ENCODE measurements at places on chromosomes 6 and 20. TPM values are rescaled to one million over a fixed set of nuclear protein-coding genes. Genes with fewer than 3 reads are reported as not detected.
A peak's percentile ranks its signal among the peaks of the same experiment; 100 is the strongest.

GRCh38 chr6:106113256-106113959, 27.3 kb downstream of the PRDM1 start:
- no peak for DNase-seq

GRCh38 chr6:26411751-26412150, 9.7 kb downstream of the BTN3A1 start:
- no peak for DNase-seq

DNA sequence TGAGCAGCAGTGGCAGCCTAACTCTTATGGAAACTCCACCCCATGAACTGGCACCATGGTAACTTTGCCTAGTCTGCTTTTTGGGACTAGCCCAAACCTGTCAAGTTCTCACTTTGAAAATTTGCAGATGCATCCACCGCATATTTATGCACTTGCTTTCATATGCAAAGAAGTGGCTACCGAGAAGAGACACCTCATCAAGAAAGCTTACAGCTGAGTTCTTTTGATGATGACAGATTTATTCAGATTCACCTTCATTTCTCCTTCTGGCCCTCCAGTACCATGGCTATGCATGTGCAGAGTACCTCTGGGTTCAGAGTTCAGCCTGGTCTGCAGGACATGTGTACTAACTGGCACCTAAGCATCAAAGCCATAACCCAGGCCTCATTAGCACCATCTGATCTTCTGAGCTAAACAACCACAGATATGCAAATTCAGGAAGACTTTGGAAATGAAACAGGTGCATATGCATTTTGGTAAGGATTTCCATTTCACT, 154.3 kb upstream of the TENT5A start:
- no peak for DNase-seq

DNA sequence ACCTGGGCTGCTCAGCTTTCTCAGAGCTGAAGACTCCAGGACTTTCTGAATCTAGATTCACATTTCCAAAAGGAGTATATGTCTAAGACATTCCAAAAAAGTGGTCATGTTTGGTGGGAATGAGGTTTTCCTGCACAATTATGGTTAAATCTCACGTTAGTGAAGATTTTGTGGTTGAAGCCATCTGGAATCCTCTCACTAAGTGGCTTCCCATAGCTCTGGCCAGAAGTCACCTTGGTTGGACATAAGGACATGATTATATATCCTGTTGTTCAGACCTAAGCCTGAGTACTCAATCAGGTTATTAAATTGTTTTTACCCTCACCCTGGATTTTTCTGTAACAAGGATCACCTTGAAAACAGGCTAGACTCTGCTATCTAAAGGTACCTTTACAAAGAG, 176.1 kb upstream of the PLN start:
- DNase-seq = no peak

GRCh38 chr6:168877821-168878282, 375.8 kb downstream of the THBS2 start:
- DNase-seq = no peak

DNA sequence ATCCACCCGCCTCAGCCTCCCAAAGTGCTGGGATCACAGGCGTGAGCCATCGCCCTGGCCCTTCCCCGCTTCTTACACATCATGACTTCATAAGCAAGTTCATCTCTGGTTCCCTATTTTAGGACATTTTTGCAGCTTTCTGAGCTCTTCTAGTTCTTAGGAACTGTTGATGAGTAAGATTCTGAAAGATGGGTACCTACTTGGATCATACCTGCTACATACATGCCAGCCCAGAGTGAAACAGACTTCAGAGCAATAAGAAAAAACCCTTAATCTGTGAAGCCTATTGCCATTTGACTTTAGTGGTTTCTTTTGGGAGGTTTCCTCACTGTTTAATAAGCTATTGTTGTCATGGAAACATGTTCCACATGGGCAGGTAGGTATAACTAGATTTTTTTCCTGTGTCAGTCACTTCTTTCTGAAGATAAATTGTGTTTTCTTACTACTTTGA, 27.9 kb upstream of the TMEM217 start:
- peak; percentile 40 for DNase-seq

DNA sequence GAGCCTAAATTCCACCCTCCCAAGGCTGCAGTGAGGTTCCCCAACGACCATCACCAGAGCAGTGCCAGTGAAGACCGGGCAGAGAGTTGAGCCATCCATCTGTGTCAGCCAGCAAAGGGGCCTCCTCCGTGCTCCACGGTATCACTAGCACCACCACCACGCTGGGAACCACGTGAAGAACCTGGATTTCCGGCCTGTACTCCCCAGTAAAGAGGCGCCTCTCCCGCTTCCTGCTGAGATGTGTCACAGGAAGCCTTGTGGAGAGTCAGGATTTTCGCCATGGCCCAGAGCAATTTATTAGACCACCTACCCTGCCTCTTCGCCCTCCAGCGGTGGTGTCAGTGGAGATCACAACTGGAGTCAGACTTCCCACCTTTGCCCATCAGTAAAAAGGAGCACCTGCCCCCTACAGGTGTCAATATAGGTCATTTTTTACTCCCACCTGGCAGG, 28.8 kb downstream of the CPXM1 start:
- DNase-seq = no peak

DNA sequence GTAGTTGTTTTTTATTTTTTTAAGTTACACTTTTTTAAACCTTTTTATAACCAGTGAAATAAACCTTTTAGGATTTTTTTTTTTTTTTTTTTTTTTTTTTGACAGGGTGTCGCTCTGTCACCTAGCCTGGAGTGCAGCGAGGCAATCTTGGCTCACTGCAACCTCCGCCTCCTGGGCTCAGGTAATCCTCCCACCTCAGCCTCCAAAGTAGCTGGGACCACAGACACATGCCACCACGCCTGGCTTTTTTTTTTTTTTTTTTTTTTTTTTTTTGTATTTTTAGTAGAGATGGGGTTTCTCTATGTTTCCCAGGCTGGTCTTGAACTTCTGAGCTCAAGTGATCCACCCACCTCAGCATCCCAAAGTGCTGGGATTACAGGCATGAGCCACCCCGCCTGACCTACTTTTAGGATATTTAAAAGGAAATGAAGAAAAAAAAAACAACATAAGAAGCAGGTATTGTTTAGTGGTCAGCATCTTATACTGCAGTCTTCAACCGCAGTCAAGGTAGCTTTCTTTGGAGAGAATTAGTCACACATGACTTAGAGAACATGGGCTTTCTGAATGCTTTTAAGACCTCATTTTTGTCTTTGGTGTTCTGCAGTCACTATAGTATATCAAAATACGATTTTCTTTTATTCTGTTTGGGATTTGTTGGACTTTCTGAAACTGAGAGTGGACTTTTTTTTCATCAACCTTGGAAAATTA, 1.6 kb downstream of the POLR1H start:
- no peak for DNase-seq

DNA sequence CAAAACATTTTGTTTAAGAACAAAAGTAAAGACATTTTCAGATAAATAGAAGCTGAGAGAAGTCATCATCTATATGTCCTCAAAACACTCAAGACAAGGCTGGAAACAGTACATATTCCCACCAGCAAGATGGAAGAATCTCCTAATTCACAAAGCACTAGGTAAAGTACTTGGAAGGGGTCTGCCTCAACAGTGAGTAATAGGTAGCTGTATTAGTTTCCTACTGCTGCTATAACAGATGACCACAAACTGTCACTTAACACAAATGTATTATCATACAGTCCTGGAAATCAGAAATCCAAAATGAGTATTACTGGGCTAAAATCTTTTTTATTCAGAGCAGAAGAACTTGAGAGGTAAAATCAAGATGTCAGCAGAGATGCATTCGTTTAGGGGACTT, 40.6 kb downstream of the ZKSCAN8 start:
- no peak for DNase-seq

DNA sequence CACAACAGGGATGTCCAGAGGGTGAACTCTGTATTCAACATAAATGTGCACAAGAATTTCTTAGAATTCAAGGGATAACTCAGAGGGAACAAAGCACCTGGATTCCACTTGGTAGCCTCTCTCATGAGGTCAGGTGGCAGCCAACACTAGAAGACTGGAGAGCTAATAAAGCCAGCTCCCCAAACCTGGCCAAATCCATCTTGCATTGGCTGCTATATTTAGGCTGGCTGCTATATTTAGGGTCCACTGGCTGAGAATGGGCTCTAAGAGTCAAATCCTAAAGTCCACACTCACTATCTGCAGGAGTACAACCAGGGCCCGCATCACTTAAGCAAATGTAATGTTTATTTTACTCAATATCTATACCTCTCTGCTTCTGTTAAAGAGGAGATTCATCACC, 20.0 kb downstream of the TBC1D7 start:
- DNase-seq = no peak

The SPO11 gene
- not detected for total RNA-seq

DNA sequence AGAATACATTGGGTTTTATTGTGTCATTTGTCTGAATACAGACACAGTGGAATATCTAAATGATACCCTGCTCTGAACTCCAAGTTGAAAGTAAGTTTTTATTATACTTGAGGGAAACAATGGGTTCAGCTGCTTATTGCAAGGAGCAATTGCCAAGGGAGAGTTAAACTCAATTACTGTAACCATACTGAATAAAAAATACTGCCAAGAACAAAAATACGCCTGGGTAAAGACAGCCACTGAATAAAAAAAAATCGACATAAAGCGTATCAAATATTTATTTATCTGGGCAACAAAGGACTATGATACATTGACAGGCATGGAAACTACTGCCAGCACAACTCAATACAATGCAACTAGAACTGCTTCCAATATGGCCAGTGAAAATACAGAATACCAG, 18.1 kb downstream of the TFAP2A start:
- DNase-seq = no peak

The RNF39 gene
- not detected for total RNA-seq

DNA sequence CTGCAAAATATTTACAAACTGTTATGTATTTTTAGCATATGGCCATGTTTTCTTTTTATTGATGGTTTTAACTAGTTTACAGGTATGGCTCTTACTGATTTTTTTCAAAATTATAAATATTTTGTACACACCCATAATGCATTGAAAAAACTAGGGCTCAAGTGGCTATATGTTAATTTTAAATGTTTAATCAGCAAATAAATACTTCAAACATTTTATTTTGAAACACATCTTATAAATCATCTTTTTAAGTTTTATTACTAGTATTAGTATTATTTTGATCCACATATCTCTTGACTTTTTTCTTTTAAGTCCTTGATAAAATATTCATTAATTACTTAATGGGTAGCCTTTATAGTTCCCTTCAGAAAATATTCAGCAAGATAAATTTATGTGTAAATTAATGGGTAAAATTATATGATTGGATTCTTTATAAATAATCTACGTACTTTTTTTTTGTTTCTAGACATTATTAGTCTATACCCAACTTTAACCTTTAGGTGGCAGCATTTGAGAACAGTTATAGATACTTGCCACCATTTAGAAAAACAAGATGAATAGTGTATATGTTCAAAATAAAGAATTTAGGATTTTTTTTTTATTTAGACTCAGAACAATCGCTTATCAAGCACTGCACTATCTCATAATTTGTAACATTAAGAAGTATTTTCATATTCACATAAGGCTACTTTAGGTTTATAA, 241.9 kb downstream of the ADGRB3 start:
- no peak for DNase-seq

GRCh38 chr6:32983493-32983848, 15.1 kb downstream of the BRD2 start:
- no peak for DNase-seq

GRCh38 chr20:41072190-41072863, 43.7 kb downstream of the TOP1 start:
- no peak for DNase-seq

DNA sequence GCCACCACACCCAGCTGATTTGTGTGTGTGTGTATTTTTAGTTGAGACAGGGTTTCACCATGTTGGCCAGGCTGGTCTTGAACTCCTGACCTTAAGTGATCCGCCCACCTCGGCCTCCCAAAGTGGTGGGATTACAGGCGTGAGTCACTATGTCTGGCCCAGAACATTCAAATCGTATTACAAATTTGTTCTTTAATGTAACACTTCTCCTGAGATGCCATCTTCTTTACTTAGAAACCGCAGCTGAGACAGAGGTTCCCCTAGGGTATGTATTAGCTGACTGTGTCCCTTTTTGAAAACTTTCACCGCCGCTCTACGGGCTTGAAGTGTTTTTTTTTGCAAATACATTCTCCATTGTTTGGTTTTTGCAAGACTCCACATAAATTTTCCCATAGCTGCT, 62.6 kb downstream of the TOX2 start:
- no peak for DNase-seq

DNA sequence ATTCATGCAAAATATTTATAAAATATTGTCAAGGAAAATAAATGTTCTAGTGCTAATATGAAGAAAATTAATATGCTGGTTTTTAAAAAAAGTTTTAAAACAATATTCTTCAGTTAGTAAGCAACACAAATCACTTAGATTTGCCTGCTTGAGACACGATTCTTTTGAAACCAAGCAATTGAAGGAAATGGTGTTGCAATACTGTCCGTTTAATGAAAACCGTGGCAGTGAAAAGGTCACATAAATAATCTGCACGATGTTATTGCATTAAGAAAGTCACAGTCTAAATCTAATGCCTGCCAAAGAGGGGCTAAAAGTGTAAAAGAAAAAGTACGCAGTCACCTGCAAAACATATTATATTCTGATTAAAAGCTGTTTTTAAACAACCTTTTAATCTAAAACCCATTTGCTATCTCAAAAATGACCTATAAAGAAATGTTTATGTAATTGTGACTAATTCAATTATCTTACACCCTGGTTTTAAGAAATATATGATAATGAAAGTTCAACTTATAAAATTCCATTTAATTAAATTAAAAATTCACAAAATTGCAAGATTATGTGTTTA, 143.0 kb downstream of the GMDS start:
- DNase-seq = no peak

The MTCH1 gene
- 72.9 TPM for total RNA-seq

The PSMB9 gene
- total RNA-seq = 210 TPM
